ENCODE measurements at places on chromosomes 1 and 21.

- DNase-seq: no peak
These were observed 73.7 kb upstream of the RAB4A start for GRCh38 chr1:229197265-229197585.

DNA sequence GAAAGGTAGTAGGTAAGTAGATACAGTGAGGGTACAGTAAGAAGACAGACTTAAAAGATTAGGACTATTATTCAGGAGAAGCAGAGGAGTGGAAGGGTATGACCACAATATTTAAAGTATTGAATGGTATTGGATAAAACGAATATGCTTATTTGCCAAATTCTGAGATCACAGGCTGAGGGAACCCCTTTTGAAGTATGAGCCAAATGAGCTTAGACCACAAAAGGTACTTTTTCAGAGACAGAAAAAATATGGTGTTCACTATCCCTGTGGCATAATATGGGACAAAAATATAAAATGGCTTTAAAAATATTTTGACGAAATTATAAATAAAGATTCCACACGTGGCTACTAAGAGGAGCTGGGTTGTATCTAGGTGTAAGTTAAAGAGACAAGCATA lies 880 bp upstream of the MTF2 start:
- no peak for DNase-seq

DNA sequence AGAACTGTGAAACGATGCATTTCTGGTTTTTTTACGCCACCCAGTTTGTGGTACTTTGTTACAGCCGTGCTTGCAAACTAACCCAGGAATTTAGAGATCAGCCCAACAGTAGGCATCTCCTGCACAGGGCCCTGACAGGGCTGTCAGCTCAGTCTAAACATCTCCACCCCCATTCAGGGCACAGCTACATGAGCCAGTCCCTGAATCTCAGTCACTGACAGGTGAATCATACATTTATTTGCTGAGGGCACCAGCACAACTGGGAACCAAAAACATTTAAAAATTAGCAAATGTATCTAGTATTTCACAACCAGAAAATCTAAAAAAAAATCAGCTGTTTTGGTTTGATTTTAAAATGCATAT lies 30.7 kb downstream of the PRDX6 start:
- no peak for DNase-seq

- DNase-seq: no peak
These were observed 65.0 kb downstream of the ABL2 start for GRCh38 chr1:179164494-179164893.

GRCh38 chr1:218166268-218166945 lies 118.7 kb upstream of the RRP15 start:
- no peak for DNase-seq

GRCh38 chr1:9107136-9107535 lies 21.8 kb downstream of the GPR157 start:
- no peak for DNase-seq

- DNase-seq: no peak
These were observed 119.7 kb upstream of the ZNF648 start for GRCh38 chr1:182181167-182181572.

DNA sequence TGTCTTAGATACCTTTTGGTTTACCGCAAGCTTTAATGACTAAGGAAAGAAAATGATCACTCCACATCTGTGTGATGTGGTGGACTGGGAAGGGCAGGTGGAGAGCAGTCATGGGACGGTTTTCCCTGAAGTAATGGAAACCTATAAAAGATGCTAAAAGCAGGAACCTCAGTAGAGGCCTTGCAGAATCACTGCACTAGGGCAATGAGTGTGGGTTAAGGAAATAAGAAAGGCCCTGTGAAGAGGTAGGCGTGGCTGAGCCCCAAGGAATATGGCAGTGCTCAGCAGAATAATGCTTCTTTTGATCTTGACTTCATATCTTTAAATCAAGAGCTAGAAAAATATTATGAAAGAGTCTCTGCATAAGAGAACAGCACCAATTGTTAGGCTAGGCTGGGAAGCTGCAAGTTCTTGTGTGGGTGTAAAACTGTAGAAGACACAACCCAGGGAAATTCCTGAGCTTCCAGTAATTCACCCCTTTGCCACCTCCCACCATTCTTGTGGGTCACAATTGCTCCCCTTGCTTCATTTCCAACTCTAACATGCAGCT lies 49.9 kb downstream of the CLCA4 start:
- DNase-seq: no peak

DNA sequence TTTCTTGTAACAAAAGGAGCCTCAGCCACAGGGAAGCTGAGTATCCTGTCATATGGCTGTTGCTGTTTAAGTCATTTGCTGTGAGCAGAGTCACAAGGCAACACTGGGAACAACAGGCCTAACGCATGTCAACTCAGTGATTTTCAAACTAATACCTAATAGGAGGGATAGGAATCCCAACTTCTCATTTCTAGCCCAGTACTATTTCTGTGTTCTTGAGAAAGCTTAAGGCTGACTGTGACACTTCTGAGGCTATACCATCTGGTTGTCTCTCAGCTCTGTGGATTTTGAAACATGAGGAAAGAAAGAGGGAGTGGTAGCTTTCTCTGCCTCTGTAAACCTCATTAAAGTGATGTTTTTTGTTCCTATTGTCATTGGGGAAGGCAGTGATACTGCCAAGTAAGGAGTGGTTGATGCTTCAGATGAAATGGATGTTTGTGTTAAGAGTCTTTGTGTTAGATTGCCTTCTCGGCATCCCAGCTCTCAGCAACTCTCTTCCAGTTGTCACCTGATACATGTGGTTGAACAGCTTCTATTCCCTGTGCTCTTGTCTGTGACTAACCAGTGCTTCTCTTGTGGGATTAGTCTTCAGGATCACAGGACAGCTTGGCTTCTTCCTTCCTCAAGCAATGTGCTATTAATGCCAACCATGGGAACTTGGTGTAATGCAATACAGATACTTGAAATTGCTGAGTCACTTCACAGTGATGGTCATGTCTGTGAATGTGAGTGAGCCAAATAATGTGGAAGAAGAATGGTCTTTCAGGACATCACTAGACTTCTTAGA lies 166.8 kb upstream of the IVNS1ABP start:
- no peak for DNase-seq

GRCh38 chr1:89771991-89772560 lies 48.8 kb upstream of the LRRC8D start:
- no peak for DNase-seq

DNA sequence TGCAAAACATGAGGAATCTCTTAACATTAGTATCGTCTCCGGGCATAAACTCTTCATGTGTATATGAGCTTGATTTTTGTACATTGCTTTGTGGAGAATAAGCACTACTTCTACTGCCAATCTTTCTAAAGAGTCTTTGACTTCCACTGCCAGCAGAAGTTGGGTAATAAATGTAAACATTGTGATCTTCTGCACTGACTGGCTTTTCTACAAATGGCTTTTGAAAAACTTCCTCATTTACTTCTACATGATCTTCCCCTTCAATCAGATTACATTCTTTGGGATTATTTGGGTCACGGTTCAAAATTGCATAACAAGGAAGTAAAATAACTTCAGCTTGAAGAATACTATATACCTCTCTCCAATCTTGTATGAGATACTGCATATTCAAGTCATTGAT lies 30.4 kb upstream of the SLC44A5 start:
- DNase-seq: no peak

- no peak for DNase-seq
These were observed 242.5 kb upstream of the SGIP1 start for GRCh38 chr1:66291531-66291864.

- DNase-seq: no peak
These were observed 473.4 kb downstream of the CAMTA1 start for GRCh38 chr1:7258589-7259135.

GRCh38 chr1:160048335-160048734 lies 16.5 kb upstream of the PIGM start:
- DNase-seq: no peak

DNA sequence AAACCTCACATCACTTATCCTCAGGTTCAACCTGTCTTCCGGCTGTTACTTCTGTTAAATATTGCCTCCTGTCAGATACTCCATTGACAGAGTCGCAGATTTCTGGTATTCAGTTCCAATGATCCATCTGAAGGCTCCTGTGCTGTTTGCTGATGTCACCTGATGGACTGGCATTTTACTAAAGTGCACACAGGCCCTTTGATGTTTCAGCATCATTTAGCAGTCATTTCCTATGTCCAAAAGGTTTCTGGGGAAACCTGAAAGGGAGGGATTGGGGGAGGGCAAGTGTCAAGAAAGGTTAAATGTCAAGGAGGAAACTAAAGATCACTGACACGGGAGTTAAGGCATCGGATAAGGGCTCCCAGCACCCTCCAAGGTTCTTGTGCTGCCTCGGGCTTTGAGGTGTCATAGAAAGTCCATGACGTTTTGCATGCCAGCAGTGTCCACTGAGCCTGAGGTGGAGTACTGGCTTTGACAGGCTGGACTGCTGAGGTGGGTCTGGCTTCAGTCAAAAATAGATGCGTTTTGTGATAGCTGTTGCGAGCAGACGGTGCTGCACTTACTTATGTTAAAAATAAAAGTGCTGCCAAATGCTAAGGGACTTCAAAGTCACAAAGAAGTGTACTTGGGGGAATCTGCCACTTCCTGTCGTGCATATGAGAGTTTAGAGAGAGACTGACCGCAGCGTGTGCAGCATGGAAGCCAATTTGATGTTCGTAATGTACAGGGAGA lies 30.8 kb downstream of the XCL2 start:
- DNase-seq: no peak

- no peak for DNase-seq
These were observed 10.0 kb downstream of the LRP8 start for GRCh38 chr1:53317646-53318539.

GRCh38 chr1:121525355-121525754 lies 340.6 kb downstream of the SRGAP2C start:
- DNase-seq: no peak

- DNase-seq: no peak
These were observed 198.5 kb downstream of the DYRK1A start for GRCh38 chr21:37564924-37565529.

GRCh38 chr21:19557046-19557445 lies 1153.5 kb upstream of the TMPRSS15 start:
- DNase-seq: no peak

- no peak for DNase-seq
These were observed 149.4 kb downstream of the FAM78B start for GRCh38 chr1:166017395-166017794.
